ENCODE measurements at places on chromosomes 12 and 14.
A peak's percentile ranks its signal among the peaks of the same experiment; 100 is the strongest.

- no peak for DNase-seq
- no peaks in the 10 kb centered on the region for H3K36me3 ChIP-seq
- peaks cover 16% of the 10 kb centered on the region for H3K27me3 ChIP-seq
- H3K27ac ChIP-seq = no peak overlapping the region
- H3K4me3 ChIP-seq = no peak overlapping the region
- no peaks in the 10 kb centered on the region for H3K4me1 ChIP-seq
These were observed 6.0 kb upstream of the ACSM4 start for GRCh38 chr12:7297865-7298264.

- H3K4me3 ChIP-seq = no peak overlapping the region
- DNase-seq = no peak
- H3K36me3 ChIP-seq = no peaks in the 10 kb centered on the region
- no peak overlapping the region for H3K27ac ChIP-seq
- H3K4me1 ChIP-seq = no peaks in the 10 kb centered on the region
- peaks cover 47% of the 10 kb centered on the region for H3K27me3 ChIP-seq
These were observed 161.2 kb downstream of the TMX1 start for GRCh38 chr14:51401272-51401671.

DNA sequence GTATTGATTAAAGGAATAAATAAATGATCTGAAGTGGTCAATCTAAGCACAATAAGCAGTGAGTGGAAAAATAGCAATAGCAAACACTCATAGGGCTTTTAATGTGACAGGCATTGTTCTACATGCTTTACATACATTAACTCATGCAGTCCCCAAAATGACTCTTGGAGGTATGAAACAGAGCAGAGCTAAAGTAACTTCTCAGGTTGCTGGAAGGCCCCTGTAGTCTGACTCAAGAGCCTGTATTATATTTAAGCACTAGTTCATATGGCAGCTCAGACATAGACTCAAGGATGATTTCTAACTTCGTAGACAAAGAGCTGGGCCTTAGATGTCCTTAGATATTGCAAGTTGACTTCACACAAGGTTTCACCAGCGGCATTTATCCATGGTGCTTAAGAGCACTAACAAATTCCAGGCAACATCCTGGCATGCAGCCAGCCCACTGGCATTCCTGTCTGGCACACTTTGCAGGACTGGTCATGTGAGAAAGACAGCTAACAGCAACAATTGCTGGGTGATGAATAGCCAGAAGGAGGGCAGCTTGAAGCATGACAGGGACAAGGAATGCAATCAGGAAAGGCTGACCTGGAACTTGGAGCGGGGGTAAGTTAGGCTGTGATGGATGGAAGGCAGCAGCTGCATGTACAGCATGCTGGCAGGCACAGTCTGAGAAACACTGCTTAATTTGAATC, 22.9 kb upstream of the KTN1 start:
- no peaks in the 10 kb centered on the region for H3K27me3 ChIP-seq
- no peak overlapping the region for H3K4me3 ChIP-seq
- no peaks in the 10 kb centered on the region for H3K36me3 ChIP-seq
- DNase-seq = no peak

GRCh38 chr12:45933504-45933903, 56.9 kb downstream of the SCAF11 start:
- peaks cover 5% of the 10 kb centered on the region for H3K4me1 ChIP-seq
- H3K4me3 ChIP-seq = no peak overlapping the region
- H3K36me3 ChIP-seq = peaks cover 37% of the 10 kb centered on the region
- no peak for DNase-seq
- no peaks in the 10 kb centered on the region for H3K27me3 ChIP-seq

- DNase-seq = no peak
- peaks cover 3% of the 10 kb centered on the region for H3K4me1 ChIP-seq
- no peak overlapping the region for H3K27ac ChIP-seq
- peaks cover 8% of the 10 kb centered on the region for H3K27me3 ChIP-seq
These were observed 34.3 kb downstream of the DHRS2 start for GRCh38 chr14:23670481-23670880.

- H3K27me3 ChIP-seq = no peaks in the 10 kb centered on the region
- no peak for DNase-seq
- H3K36me3 ChIP-seq = no peaks in the 10 kb centered on the region
- H3K4me1 ChIP-seq = no peaks in the 10 kb centered on the region
These were observed 52.3 kb downstream of the PLEKHA5 start for GRCh38 chr12:19181666-19182426.

- H3K27me3 ChIP-seq = peaks cover 11% of the 10 kb centered on the region
- peaks cover 3% of the 10 kb centered on the region for H3K4me1 ChIP-seq
- DNase-seq = no peak
- no peaks in the 10 kb centered on the region for H3K36me3 ChIP-seq
- H3K4me3 ChIP-seq = no peak overlapping the region
- H3K27ac ChIP-seq = no peak overlapping the region
These were observed 229.5 kb upstream of the RTL1 start for GRCh38 chr14:101133068-101133467.

GRCh38 chr14:101928415-101928841, 35.9 kb upstream of the DYNC1H1 start:
- H3K4me3 ChIP-seq = no peak overlapping the region
- H3K4me1 ChIP-seq = peaks cover 5% of the 10 kb centered on the region
- DNase-seq = no peak
- H3K27ac ChIP-seq = no peak overlapping the region

- no peak for DNase-seq
- no peak overlapping the region for H3K27ac ChIP-seq
- H3K36me3 ChIP-seq = no peaks in the 10 kb centered on the region
- no peaks in the 10 kb centered on the region for H3K27me3 ChIP-seq
- H3K4me1 ChIP-seq = no peaks in the 10 kb centered on the region
- H3K4me3 ChIP-seq = no peak overlapping the region
These were observed 80.6 kb downstream of the PIWIL1 start for GRCh38 chr12:130418251-130418650.

DNA sequence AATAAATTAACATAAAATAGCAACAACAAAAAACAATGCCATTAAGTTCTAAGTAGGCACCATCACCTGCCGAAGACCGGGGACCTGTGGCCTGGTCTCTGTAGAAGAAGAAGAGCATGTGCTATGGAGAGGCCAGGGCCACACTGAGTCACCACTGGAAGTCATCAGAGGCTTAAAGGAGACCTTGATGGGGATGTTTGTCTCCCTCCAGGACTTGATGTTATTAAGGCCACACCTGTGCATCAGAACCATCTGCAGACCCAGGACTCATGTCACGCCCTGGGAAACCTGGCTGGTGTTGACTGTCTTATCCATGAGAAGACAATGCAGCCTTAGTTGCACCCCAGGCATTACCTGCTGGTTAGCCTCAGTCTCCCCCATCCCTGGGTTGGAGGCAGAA, 292.3 kb downstream of the AACS start:
- no peak overlapping the region for H3K4me3 ChIP-seq
- no peak overlapping the region for H3K27ac ChIP-seq
- H3K27me3 ChIP-seq = no peaks in the 10 kb centered on the region
- DNase-seq = no peak

DNA sequence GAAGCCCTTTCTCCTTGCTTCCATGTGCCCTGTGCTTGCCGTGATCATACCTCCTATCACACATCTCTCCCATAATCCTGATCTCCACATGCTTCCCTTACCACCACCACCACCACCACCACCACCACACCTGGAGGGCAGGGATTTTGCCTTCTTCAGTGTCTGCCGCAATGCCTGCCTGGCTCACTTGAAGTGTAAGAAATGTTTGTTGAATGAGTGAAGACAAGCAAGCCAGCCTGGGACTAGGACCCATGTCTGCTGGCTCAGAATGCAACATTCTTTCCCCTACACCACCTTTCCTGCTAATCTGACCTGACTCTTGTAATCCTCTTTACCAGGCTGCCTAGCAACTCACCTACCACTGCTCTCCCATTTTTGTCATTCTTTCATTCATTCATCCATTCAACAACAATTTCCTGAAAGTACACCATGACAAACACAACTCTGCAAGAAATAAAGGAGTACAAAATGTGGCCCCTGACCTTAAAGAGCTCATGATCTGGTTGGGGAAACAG, 3.5 kb upstream of the NID2 start:
- H3K4me3 ChIP-seq = no peak overlapping the region
- no peak for DNase-seq
- H3K27ac ChIP-seq = no peak overlapping the region
- peaks cover 52% of the 10 kb centered on the region for H3K27me3 ChIP-seq
- H3K4me1 ChIP-seq = peaks cover 18% of the 10 kb centered on the region

DNA sequence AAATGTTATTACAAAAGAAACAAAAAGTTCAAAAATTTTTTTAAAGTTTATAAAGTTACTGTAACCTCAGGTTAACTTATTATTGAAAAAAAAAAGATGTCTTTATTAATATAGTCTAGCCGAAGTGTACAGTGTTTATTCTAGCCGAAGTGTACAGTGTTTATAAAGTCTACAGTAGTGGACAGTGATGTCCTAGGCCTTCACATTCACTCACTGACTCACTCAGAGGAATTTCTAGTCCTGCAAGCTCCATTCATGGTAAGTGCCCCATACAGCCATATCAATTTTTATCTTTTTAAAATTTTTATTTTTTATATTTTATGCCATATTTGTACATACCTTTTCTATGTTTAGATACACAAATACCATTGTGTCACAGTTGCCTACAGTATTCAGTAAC, 10.4 kb downstream of the ATG2B start:
- peaks cover 13% of the 10 kb centered on the region for H3K4me1 ChIP-seq
- no peak overlapping the region for H3K4me3 ChIP-seq
- peaks cover 6% of the 10 kb centered on the region for H3K36me3 ChIP-seq
- no peaks in the 10 kb centered on the region for H3K27me3 ChIP-seq
- no peak overlapping the region for H3K27ac ChIP-seq

DNA sequence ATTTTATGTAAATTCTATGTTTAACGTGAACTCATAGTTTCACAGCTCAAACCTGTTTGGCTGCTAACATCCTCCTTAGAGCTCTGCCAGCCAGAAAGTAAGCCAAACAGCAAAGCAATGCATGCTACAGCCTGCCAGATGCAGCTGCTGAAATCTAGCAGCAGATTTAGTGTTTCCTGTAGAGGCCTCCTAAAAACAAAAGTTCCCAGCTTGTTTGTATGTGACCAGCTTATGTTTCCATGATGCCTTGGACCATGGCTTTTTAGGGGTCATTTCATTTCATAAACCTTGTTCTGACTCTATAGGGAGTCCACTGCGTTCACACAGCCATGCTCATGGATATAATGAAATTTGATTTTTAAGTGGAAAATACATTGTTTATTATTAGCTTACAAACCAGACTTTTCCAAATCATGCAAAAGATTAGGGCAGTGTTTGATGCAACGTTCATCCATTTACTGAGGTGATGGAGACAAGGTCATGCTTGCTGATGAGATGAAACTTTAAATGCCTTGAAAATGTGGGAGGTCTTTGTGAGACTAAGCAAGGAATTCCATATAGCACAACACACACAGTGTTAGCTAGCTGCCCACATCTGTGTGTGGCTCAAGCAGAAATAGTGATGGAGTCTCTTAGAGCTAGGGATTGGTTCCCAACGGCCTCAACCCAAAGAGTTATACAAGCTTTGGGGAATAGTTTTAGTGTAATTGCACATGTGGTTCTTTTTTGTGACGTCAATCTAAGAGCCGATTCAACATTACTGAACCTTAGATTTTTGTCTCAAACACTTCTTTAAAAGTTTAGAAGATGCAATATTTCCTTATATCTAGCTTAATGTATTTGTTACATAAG, 157.5 kb upstream of the LRIG3 start:
- DNase-seq = no peak
- no peaks in the 10 kb centered on the region for H3K36me3 ChIP-seq
- no peaks in the 10 kb centered on the region for H3K4me1 ChIP-seq
- no peak overlapping the region for H3K4me3 ChIP-seq

DNA sequence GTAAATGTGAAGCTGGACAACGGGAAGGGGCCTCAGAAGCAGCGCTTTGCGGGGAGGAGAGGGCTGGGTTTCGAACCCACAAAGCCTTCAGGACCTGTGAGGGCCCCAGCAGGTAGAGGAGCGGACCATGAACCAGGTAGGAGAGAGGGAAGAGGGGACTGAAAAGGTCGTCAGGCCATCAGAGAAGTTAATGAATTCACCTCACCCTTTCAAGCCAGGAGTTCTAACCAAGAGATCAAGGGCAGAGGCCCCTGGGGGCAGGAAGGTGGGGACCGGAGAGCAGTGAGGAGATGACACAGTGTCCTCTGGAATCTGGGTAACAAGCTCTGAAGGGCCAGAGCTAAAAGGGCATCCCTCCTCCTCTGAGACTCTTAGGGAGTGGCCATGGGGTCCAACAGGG, 19.4 kb downstream of the SERPINA1 start:
- H3K27me3 ChIP-seq = no peaks in the 10 kb centered on the region
- H3K36me3 ChIP-seq = no peaks in the 10 kb centered on the region
- DNase-seq = no peak
- no peak overlapping the region for H3K4me3 ChIP-seq
- H3K4me1 ChIP-seq = no peaks in the 10 kb centered on the region
- no peak overlapping the region for H3K27ac ChIP-seq

GRCh38 chr12:113062502-113063395, 6.2 kb downstream of the DTX1 start:
- H3K4me1 ChIP-seq = no peaks in the 10 kb centered on the region
- H3K27me3 ChIP-seq = peaks cover 2% of the 10 kb centered on the region
- no peak for DNase-seq

DNA sequence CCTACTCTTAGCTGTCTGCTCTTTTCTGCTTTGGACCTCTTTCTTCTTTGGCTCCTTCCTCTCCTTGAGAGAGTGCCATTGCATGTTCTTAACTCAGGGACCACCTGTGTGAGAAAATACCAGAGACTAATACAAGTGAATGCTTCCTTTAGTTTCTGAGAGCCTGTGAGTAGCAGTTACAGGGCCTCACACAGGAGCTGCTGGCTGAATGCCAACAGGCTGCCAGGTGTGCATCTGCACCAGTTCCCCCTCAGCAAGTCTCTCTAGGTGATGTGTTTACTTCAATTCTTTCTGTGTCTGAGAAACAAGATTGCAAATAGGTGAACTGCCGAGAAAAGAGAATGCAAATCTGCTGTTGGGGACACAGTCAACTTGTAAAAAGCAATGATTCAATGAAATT, 108.2 kb downstream of the STXBP6 start:
- H3K4me1 ChIP-seq = no peaks in the 10 kb centered on the region
- DNase-seq = no peak
- H3K4me3 ChIP-seq = no peak overlapping the region
- H3K27ac ChIP-seq = no peak overlapping the region

GRCh38 chr14:23568600-23569331, 1.2 kb upstream of the AP1G2 start:
- peaks cover 19% of the 10 kb centered on the region for H3K36me3 ChIP-seq
- H3K27ac ChIP-seq = peak overlapping the region; percentile 96
- peak overlapping the region; percentile 95 for H3K4me3 ChIP-seq

- H3K27ac ChIP-seq = no peak overlapping the region
- no peaks in the 10 kb centered on the region for H3K27me3 ChIP-seq
- DNase-seq = no peak
- no peak overlapping the region for H3K4me3 ChIP-seq
These were observed 28.2 kb downstream of the ST8SIA1 start for GRCh38 chr12:22306311-22306710.

- H3K27ac ChIP-seq = no peak overlapping the region
- no peaks in the 10 kb centered on the region for H3K36me3 ChIP-seq
- peaks cover 34% of the 10 kb centered on the region for H3K27me3 ChIP-seq
- no peak overlapping the region for H3K4me3 ChIP-seq
These were observed 88.8 kb downstream of the NEDD1 start for GRCh38 chr12:96995861-96996260.

GRCh38 chr14:65840786-65841185, 428.3 kb downstream of the FUT8 start:
- H3K36me3 ChIP-seq = peaks cover 14% of the 10 kb centered on the region
- no peak overlapping the region for H3K4me3 ChIP-seq
- no peaks in the 10 kb centered on the region for H3K27me3 ChIP-seq
- DNase-seq = no peak
- no peak overlapping the region for H3K27ac ChIP-seq
